Activated CD4-positive, alpha-beta T cell treated with anti-CD3 and anti-CD28 coated beads, Interleukin-2, amount 10 ng/mL, durations not matched to agents 24 days and 14 days (primary cell): ENCODE measurements at places on chromosomes 2 and 18. TPM values are rescaled to one million over a fixed set of nuclear protein-coding genes. Genes with fewer than 3 reads are reported as not detected.

Gene SKOR2
- total RNA-seq: not detected in 2 replicates

- no peak for DNase-seq
Observed at GRCh38 chr2:222646008-222646407, 9.9 kb downstream of the FARSB start.

DNA sequence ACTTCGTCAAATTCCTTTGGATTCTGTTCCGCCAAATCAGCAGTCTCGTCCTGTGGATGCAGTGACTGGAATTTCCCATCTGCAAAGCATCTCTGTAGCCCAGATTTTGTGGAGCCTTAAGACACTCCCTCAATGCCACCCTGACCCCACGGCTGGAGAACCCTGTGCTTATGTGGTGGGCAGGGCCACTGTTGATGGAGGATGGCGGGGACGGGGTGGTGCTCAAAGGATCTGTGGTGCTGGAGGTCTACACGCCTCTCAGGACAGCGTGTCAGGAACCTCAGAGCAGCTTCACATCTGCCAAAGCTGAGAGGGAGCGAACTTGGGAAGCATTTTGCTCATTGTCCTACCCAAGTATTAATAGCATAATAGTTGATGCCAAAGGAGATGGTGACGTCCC lies 200.1 kb downstream of the MGAT5 start:
- no peak for DNase-seq

DNA sequence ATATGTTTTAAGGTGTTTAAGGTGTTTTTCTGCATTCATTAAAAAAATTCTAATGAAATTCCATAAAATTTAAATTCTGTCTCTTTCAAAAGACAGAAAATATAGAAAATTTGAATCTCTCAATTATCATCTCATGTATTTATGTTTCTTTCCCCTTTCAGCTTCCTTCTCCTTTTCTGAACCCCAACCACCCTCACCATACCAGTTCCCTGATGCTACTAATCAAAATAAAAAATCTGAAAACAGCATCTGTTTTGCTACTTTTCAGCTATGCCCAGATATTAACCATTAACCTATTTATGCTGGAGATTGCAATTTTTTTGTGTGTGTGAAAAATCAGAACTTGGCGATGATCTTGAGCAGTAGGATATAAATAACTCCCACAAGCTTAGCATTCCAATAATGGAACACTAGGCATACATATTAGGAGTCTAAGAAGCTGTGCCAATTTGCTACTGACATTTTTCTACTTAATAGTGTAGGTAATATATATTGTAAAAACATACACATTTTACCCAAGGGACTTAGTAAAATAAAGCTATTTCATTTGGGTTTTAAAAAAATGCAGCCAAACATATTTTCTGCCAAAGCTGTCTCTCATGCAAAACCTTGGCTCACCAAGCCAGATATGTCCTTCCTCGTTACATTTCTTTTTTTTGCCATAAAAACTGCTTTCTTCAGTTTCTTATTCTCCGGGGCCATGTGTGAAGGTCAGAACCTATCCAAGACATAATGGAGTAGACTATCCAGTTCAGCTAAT lies 32.6 kb upstream of the AGPS start:
- DNase-seq: no peak

GRCh38 chr2:95552911-95553310 lies 38.9 kb upstream of the TRIM43 start:
- DNase-seq: peak; percentile 48

Gene HNMT
- total RNA-seq: not detected in 2 replicates
